OCI-LY7 (cell line): ENCODE measurements at places on chromosomes 6 and 20.
A peak's percentile ranks its signal among the peaks of the same experiment; 100 is the strongest.

GRCh38 chr20:64077876-64078551 lies 1.3 kb downstream of the RGS19 start:
- peak; percentile 92 for DNase-seq

GRCh38 chr20:59824711-59825562 lies 108.5 kb downstream of the SYCP2 start:
- no peak for DNase-seq

- DNase-seq, result no peak
Observed at GRCh38 chr20:23316626-23317025, 34.0 kb upstream of the NXT1 start.

- DNase-seq, result no peak
Observed at GRCh38 chr20:63624486-63624885, 2.4 kb downstream of the GMEB2 start.

GRCh38 chr6:111970426-111970825 lies 83.5 kb upstream of the CCN6 start:
- DNase-seq, result no peak

GRCh38 chr6:160428818-160429619 lies 80.8 kb downstream of the SLC22A3 start:
- DNase-seq, result no peak

DNA sequence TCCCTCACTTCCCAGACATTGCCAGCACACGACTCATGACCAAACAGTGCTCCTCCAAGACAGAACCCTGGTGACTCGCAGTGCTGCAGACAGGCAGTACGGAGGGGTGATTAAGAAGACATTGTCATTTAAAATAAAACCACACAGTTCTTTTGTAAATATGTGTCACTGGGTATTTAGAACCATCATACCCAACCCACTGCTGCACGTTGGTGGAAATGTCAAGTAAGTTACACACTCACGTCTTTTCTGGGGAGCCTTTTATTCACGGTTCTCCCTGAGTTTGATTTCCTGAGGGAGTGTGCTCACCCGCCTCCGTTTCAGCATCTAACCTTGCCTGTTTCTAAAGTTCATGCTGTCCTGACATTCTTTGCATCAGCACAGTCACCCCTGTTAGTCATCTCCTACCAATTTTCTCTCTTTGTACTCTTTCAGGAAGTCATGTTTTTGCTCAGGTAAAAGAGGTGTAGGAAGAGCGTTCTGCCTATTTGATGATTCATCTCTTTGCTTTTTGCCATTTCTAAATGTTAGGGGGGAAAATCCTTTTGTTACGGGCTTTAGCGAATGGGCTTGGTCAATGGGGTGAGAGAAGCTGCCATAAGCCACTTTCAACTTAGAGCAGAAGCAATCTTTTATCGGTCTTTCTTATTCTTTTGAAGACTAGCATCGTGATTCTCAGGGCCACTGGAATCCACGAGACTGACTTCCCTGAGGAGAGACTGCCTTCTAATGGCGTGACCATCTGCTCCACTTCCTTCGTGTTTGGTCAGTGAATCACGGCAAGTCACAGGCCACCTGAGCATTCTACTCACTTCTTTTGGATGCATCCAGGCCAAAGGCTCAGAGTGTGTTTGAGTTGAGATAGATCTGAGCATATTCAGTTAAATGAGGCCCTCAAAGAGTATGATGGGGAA lies 512.8 kb upstream of the JARID2 start:
- DNase-seq, result no peak

DNA sequence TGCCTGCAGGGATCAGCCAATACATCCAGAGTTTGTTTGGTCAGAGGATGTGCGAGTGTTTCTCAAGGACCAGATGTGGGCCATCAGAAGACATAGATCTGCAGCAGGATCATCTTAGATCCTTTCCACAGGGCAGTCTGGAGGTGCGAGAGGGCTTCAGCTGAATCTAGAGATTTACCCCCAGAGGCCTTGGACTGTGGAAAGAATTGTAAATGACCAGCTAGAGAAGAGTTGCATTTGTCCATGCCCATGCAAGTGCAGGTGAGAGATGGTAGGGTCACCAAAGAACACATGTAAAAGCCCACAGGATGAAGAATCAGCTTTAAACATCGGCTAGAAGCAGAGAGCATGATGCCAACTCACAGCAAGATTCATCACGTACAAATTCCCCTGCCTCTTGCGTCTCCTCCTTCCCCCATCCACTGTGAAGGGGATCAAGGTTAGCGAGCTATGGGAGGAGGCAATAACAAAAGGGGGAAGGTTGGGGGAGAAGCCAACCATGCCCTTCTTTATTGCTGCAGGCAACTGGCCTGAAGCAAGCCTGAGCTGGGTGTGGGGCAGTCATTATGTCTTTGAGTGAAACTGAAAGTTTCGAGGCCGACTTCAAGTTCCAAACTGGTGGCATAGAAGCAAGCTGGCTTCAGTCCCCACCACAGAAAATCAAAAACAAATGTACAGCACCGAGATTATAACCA lies 83.5 kb downstream of the SCML4 start:
- DNase-seq, result peak; percentile 48

DNA sequence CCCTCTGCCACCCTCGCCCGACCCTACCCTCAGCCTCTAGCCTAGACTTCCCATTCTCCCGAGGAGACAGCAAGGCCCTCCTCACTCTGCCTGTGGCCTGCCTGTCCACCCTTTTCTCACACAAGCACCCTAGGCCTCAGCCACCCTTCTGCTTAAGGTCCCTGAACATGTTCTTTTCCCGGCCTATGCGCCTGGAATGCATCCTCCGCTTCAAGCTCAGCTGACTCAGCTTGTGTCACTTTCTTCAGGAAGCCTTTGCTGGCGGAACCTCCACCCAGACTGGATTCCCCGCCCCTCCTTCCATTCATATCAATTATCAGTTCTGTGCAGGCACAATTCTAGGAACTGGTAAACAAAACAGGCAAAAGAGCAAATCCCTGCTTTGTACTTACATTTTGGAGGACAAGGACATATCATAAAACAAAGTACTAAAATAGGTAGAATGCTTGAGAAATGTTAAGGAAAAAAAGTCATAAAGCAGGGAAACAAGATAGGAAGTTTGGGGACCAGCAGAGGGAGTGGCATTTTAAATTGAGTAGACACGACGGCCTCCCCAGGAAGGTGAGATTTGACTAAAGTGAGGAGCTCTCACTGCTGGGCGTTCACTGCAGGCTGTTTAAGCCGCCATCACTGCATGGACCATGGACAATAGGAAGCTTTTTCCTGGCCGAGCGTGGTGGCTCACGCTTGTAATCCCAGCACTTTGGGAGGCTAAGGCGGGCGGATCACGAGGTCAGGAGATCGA lies 17.9 kb upstream of the SNHG17 start:
- no peak for DNase-seq

DNA sequence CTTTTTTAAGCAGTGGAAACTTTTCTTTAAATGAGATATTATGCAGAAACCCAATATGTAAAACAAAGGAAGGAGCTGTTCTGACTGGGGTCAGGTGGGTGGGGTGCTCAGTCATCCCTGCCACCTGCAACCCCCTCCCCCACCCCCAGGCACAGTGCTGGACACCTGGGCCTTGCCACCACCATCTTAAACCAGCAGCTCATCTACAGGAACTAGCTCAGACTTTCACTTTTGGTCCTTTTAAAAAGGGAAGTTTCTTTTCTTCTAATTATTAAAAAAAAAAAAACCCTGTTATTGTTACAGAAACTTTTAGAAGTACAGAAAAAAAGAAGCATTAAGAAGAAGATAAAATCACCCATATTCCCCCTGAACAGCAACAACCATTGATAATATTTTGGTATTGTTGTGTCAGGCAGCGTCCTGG lies 37.1 kb downstream of the PPP1R16B start:
- peak; percentile 96 for DNase-seq

DNA sequence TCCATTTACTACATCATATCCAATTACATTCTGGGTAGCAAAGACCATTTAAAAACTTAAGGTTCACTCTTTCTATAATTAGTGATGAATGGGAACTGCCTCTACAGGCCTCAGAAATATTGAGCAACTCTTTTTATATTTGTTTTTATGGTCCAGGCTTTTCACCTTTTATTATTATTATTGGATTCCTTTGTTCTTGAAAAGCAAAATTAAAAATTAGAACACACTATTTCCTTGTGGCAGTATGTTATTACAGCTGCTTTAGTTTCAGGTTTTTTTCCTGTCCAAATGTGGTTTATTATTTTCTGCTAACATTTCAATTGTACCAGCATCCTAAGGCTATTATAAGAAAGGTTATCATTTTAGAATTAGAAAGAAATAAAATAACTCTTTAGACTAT lies 150.1 kb downstream of the FARS2 start:
- DNase-seq, result no peak

DNA sequence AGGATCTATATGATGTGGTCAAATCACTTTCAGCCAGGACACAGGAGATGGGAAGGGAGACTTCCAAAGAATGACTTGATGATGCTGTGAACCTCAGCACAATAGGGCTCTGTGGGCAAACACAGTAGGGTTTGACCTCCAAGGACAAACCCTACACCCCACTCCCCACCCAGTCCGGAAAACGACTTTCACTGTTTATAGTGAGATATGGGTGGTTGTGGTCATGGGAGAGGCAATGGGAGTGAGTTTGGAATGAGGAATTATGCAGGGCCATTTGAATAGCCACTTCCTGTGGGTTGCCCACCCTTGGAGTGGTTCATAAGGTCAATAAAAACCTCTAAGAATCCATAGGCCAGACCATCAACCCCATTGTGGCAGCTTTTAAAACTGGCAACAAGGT lies 38.4 kb upstream of the PRND start:
- DNase-seq, result no peak
